ENCODE measurements at places on chromosomes 11 and 22.

GRCh38 chr22:27134315-27134701 is 476.9 kb downstream of the MIAT start:
- no peaks in the 10 kb centered on the region for H3K27me3 ChIP-seq
- H3K4me3 ChIP-seq = no peak overlapping the region
- H3K4me1 ChIP-seq = no peaks in the 10 kb centered on the region
- no peak overlapping the region for H3K27ac ChIP-seq

- H3K27ac ChIP-seq = no peak overlapping the region
- no peaks in the 10 kb centered on the region for H3K36me3 ChIP-seq
- peaks cover 6% of the 10 kb centered on the region for H3K4me1 ChIP-seq
- no peak for DNase-seq
- H3K4me3 ChIP-seq = no peak overlapping the region
These were observed 17.6 kb downstream of the PRDM11 start for GRCh38 chr11:45163956-45164575.

DNA sequence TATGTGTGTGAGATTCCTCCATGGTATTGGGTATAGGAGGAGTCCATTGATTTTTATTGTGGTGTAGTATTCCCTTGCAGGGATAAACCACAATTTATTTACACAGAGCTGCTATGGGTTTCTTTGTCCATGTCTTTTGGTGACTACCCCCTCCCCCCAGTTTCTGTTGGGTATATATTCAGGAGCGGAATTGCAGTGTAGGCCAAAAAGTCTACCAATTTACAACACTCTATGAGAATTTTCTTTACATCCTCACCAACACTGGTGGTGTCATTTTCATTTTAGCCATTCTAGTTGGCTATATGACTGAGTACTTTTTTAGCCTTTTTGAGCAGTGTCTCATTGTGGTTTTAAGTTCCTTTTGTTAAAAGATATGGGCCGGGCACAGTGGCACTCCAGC is 55.2 kb upstream of the ATXN10 start:
- no peak overlapping the region for H3K4me3 ChIP-seq
- DNase-seq = no peak
- H3K36me3 ChIP-seq = no peaks in the 10 kb centered on the region

DNA sequence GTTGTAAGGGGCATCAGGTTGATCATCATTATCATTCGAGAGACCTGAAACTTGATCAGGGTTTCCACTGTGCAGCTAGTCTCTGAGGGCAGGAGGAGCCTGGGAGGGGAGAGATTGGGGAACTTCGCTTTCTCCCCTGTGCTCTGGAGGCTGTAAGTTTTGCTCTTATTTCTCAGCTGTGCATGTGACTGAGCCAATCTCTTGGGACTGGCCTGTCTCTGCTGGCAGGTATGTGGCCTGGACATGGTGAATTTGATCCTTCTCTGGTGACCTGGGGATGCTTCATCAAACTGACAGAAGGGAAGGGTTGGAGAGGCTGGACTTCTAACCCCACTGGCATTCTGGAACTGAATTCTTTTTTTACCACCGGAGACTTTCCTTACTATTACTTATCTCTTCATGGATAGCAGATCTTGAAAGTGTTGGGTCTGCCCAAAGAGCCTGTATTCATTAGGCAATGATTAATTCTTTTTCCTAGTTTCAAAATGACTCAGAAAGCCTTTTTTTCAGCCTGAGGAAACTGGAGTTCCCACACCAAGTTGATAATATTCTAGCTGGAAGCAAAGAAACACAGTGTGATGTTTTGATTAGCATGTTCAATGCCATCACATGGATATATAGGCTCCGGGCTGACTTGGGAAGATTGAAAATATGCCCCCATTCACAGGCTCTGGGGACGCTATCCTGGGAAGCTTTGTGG is 36.5 kb downstream of the TSPAN18 start:
- H3K4me1 ChIP-seq = no peaks in the 10 kb centered on the region
- H3K27me3 ChIP-seq = no peaks in the 10 kb centered on the region
- no peak overlapping the region for H3K27ac ChIP-seq

GRCh38 chr11:118060869-118061268 is 16.0 kb upstream of the TMPRSS4 start:
- no peaks in the 10 kb centered on the region for H3K4me1 ChIP-seq
- no peaks in the 10 kb centered on the region for H3K27me3 ChIP-seq
- H3K36me3 ChIP-seq = no peaks in the 10 kb centered on the region
- no peak overlapping the region for H3K4me3 ChIP-seq

DNA sequence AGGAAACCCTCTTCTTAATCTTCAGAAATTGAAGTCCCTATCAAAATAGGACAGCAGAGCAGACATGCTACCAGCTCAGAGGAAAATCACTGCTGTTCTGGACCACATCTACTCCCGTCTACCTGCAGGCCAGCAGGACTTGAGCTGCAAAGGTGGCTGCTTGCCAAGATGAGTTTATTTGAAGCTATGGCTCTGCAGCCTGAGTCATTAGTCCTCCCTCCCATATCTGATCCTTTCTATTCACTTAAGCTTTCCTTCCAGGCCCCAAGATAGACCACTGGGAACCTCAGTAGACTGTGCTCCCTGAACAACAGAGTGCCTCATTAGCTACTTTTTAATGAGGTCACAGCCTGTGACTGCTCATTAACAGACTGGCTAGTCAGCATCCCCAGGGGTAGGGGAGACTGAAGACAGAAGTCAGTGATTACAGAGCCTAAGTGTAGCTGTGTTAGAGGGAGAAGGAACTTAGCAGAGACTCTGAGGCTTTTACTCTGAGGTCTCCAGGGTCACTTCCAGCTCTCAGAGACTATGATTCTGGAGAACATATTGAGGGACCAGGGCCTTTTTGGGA is 6.8 kb upstream of the OR10A2 start:
- no peaks in the 10 kb centered on the region for H3K27me3 ChIP-seq
- no peak overlapping the region for H3K27ac ChIP-seq
- H3K4me3 ChIP-seq = no peak overlapping the region
- H3K36me3 ChIP-seq = no peaks in the 10 kb centered on the region

DNA sequence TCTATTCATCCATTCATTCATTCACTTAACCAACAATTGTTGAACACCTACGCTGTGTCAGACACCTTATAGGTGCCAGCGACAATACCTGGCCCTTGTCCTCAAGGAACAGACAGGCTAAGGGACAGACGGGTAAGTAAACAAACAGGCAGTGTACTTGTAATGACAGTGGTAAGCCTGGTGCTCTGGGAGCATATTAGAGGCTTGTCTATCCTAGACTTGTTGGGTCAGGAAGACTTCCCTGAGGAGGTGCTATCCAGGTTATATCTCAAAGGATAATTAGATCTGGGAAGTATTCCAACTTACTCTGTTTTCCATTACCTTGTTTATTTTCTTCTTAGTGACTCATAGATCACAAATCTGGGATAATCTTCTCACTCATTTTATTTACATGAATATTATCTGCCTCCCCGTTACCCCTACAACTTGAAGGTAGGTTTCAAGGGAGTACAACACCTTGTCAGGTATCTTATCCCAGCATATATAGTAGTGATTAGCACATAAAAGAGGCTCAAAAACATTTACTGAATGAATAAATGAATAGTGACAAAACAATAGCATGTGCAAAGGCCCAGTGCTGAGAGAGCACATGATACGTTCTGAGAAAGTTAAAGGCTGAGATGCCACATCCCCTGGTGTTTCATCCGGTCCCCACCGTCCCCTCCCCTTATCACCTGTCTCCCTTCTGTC is 75.3 kb upstream of the NCAM1 start:
- no peak for DNase-seq
- no peaks in the 10 kb centered on the region for H3K4me1 ChIP-seq
- H3K4me3 ChIP-seq = no peak overlapping the region
- no peaks in the 10 kb centered on the region for H3K36me3 ChIP-seq

- DNase-seq = no peak
- no peaks in the 10 kb centered on the region for H3K4me1 ChIP-seq
- no peaks in the 10 kb centered on the region for H3K27me3 ChIP-seq
- H3K4me3 ChIP-seq = no peak overlapping the region
- peak overlapping the region; percentile 80 for H3K27ac ChIP-seq
- no peaks in the 10 kb centered on the region for H3K36me3 ChIP-seq
These were observed 1.1 kb downstream of the FXYD2 start for GRCh38 chr11:117823294-117823945.

All from breast epithelium (tissue), 4 donors.